ENCODE measurements at places on chromosomes 11 and 22. TPM values are rescaled to one million over a fixed set of nuclear protein-coding genes. Genes with fewer than 3 reads are reported as not detected.

- DNase-seq: no peak
These were observed 70.6 kb downstream of the ADM start for GRCh38 chr11:10375280-10375971.

DNA sequence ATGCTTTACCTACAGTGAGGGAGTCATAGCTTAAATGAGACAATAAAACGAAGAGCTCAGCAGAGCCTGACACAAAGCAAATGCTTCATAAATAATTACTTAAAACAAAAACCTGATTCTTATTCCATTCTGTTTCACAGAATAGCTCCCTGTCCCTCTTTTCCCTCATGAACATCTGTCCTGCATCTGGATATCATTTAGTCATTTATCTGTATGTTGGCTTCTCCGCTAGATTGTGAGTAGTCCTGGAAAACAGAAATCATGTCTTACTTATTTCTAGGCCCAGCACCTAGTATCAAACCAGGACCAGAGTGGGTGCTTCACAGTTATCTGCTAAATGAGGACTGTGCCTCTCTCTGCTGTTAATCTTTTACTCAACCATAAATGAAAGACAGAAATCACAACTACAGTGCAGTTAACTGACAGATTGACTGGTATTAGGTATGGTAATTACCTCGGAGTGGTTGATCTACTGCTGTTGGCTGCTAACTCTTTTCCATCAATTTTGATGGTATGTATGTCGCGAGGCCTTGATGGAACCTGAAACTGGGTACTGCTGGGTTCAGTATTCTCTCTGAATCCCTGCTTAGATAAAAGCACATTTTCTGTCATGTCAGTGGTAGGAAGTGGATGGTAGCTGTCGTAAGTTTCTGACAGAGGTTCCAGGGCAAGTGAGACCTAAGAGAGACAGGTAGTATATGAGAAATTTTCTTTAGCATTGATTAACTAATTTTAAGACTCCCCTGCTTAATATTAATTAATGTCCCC is 31.5 kb downstream of the C2CD3 start:
- no peak for DNase-seq

DNA sequence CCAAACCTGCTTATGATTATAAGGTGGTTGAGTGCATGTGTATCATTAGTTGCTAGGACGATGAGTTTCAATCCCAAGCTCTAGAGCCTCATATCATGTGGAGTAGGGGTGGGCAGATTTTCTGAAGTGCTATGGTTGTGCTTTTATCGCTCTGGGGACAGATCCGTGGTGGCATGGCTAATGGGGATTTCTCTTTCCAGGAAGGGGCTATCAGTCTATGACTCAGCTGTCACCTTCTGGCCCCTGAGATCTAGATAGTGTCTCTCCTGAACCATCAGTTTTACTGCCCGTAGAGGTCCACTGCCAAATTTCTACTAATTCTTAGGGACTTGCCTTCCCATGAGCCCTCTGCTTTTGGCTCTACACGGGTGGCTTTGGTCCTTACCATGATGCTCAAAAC is 51.8 kb downstream of the FDX1 start:
- DNase-seq: no peak

DNA sequence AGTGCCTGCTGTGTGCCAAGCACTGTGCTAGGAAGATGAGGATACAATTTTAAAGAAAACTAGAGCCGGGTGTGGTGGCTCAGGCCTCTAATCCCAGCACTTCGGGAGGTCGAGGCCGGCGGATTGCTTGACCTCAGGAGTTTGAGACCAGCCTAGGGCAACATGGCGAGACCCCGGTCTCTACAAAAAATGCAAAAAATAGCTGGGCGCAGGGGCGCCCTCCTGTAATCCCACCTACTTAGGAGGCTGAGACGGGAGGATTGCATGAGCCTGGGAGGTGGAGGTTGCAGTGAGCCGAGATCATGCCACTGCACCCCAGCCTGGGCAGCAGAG is 8.3 kb downstream of the TPBGL start:
- DNase-seq: no peak

GRCh38 chr11:118914987-118915386 is 10.7 kb downstream of the BCL9L start:
- DNase-seq: no peak

DNA sequence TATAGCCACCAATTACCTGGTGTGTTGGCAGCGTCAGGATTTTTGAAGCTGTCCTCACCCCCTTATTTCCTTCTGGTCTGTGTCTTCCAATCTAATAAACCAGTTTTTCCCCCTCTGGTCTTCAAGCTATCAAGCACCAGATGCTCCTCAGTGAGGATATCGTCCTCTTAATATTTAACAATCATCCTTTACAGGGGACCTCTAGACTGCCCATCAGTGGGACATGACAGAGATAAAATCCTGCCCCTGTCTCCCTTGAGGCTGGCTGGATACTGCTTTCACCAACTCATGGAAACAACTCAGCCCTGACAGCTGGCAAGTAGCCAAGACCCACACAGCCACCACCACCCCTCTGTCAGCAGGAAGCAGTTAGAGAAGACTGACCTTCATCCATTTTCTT is 421.0 kb upstream of the API5 start:
- DNase-seq: no peak

Gene VEGFB
- polyA plus RNA-seq: 70.2 TPM

DNA sequence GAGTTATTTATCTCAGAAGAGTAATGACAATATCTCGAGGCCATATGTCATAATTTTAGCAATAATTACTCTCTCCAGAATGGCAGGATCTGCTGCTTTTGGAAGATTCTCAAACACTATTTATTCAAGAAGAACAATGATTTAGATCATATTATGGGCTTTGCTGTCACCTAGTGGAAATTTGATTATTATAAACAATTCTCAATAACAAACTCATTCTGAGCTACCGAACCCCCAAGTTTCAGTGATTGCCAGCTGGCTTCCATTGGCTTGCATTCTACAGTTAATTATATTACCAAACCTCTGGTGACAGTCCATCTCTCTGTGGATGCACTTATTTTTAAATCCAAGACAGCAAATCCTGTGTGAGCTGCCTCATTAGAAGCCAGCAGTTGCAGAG is 27.9 kb upstream of the SLC36A4 start:
- no peak for DNase-seq

GRCh38 chr11:3074912-3075589 is 17.8 kb upstream of the CARS1 start:
- no peak for DNase-seq

DNA sequence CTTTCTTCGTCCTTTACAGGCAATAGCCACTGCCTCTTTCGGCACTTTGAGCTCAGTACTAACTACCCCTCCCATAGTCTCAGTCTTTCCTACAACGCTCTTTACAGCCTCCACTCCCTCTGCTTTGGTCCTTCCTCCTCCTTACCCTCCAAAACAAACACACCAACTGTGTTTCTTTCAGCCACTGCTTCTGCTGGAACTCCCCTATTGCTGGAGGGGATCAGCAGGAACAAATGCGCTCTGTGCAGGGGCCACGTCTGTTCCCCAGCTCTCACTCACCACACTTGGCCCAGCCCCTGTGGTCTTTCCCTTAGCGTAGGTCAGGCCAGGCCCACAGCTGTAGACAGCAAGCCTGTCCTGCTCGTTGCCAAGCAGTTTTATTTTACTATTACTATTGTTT is 42.3 kb downstream of the PC start:
- DNase-seq: no peak

- DNase-seq: no peak
These were observed 187.4 kb upstream of the NARS2 start for GRCh38 chr11:78762105-78762504.

Gene AIFM3
- polyA plus RNA-seq: 3.3 TPM

All from thymus (tissue), 14 donors.